Fibroblast of upper back skin (primary cell): ENCODE measurements at places on chromosomes 4 and X.

DNA sequence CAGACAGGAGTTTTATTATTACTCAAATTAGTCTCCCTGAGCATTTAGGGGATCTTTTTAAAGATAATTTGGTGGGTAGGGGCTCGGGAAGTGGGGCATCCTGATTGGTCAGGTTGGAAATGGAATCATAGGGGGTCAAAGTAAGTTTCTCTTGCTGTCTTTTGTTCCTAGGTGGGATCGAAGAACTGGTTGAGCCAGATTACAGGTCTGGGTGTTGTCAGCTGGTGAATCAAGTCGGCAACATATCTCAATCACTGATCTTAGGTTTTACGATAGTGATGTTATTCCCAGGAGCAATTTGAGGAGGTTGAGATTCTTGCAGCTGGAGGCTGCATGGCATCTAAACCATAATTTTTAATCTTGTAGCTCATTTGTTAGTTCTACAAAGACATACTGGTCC lies 629.5 kb upstream of the AMOT start:
- no peak for DNase-seq

DNA sequence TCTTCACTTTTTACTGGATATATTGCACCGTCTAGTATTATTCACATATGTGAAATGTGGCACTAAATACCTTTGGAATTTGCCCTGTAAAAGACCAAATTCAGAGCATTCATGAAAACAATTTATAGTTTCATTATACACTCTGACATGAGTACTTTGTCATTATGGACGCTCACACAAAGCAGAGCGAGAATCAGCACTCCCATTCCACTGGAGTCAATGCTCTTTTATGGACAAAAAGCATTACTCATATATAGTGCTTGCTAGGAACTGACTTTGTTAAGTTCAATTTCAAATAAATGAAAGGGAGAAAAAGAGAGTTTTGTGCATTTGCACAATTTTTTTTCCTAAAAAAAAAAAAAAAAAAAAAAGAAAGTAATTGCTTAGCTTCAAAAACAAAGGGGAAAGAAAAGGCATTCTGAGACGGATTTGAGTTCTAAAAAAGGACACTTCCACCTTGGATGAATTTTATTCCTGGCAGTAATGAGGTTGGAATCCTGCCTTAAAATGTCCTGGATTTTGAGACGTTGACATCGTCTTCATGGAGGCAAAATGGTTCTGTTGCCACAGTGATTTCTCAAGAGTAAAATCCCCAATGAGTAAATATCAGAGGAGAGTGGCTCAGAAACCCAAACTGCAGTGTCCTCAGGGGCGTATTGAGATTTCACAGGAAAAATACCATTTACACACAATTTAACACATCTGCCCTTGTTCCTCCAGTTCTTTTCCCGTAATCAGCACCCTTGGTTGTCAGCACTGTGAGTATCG lies 34.8 kb downstream of the CCDC149 start:
- no peak for DNase-seq

DNA sequence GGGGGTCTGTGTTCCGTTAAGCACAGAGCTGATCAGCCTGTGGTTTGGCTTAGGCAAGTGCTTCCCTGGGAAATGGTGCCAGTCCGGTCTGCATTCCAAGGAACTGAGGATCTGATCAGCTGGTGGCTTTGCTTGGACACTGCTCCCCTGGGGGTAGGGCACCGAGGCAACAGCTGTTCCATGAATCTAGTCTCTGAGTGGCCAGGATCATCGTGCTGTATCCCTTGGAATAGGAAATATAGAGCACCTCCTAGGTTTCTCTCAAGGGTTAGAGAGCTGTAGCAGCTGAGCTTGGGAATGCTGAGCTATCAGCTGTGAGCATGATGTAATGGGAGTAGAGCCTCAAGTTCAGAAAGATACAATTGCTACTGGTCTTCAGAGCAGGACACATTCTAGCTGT lies 863.9 kb downstream of the RAPGEF2 start:
- no peak for DNase-seq

DNA sequence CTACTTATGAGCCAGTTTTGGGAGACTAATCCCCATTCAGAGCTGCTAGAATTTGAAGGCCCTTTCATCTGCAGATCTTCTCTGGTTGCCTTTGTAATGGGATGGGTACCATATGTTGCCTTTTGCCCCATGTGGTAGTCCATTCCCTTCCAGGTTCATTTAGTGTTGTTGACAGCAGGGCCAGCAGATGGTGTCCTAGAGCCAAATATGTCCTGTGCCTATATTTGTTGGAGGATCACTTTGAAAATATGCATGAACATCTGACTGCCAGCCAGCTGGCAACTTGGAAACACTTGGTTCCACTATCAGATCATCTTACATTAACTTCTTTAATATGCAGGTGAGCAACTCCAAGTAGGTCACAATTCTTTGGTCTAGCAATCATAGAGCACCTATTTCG lies 30.4 kb downstream of the CFAP299 start:
- peak; percentile 75 for DNase-seq

DNA sequence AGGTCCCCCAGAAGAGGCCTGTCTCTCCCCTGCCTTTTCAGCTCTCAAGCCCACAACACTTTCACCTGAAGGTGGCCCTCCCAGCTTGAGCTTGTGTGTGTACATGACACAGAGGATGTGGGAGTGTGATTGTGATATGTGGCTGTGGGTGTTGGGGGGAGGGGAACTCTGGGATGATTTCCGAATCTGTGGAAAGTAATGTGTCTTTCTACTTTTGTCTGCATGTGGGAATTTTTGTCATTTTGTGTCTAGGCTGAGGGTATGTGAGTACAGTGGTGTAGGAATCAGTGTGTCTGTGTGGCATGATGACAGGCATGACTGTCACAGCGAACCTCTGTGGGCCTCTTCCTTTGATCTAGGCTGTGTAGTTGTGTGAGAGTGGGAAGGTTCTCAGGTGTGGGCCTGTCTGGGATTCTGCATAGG lies 6.4 kb downstream of the SYP start:
- no peak for DNase-seq

GRCh38 chr4:117640836-117641235 lies 393.4 kb upstream of the NDST3 start:
- no peak for DNase-seq
